Mesothelial cell of epicardium (in vitro differentiated cells): ENCODE measurements at places on chromosomes 7 and 10. TPM values are rescaled to one million over a fixed set of nuclear protein-coding genes. Genes with fewer than 3 reads are reported as not detected.

DNA sequence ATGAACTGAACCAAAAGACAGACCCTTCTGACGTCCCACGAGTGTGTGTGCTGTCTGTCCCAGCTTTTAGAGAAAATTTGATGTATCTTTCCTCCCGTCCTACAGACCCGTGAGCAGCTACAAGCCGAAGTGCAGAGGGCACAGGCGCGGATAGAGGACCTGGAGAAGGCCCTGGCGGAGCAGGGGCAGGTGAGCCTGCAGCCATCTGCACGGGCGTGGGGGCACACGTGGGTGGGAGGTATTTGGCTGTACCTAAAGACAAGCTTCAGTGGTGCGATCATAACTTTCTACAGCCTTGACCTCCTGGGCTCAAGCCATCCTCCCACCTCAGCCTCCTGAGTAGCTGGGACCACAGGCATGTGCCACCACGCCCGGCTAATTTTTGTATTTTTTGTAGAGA lies 41.7 kb upstream of the DPYSL4 start:
- no peaks in the 10 kb centered on the region for H3K4me1 ChIP-seq
- no peaks in the 10 kb centered on the region for H3K36me3 ChIP-seq
- DNase-seq: peak; percentile 12

Gene PAPOLB
- total RNA-seq: 0.11 to 0.22 TPM (median 0.20 TPM) in 3 replicates

DNA sequence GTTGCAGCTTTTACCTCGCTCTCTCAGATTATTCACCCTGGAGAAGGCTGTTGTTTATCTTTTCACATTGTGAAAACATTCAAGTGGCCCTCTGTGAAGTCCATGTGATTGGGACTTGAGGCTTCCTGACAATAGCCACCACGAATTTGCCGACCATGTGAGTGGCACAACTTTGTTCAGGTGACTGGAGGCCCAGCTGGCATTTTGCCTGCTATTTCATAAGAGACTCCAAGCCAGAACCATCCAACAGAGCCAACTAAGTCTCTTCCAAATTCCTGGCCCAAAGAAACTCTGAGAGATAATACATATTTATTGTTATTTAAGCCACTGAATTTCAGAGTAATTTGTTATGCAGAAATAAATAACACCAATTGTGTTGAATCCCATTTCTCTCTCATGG lies 38.2 kb upstream of the CCSER2 start:
- no peaks in the 10 kb centered on the region for H3K4me1 ChIP-seq
- no peak overlapping the region for H3K27ac ChIP-seq
- H3K27me3 ChIP-seq: no peaks in the 10 kb centered on the region
- no peaks in the 10 kb centered on the region for H3K36me3 ChIP-seq
- H3K4me3 ChIP-seq: no peak overlapping the region

Gene GOLGA7B
- total RNA-seq: 0.07 to 0.16 TPM (median 0.09 TPM) in 3 replicates

GRCh38 chr7:131608116-131608500 lies 51.7 kb upstream of the PODXL start:
- H3K36me3 ChIP-seq: no peaks in the 10 kb centered on the region
- no peak for DNase-seq
- H3K4me3 ChIP-seq: no peak overlapping the region
- H3K27me3 ChIP-seq: no peaks in the 10 kb centered on the region
- H3K27ac ChIP-seq: peak overlapping the region; percentile 86

Gene CDK6
- 136 to 138 TPM (median 138 TPM) in 3 replicates for total RNA-seq

Gene CYP26C1
- 0.38 to 0.60 TPM (median 0.44 TPM) in 3 replicates for total RNA-seq

GRCh38 chr10:91883549-91884444 lies 25.5 kb downstream of the FGFBP3 start:
- no peaks in the 10 kb centered on the region for H3K36me3 ChIP-seq
- peak overlapping the region; percentile 70 for H3K27ac ChIP-seq
- peaks cover 45% of the 10 kb centered on the region for H3K4me1 ChIP-seq
- H3K4me3 ChIP-seq: peak overlapping the region; percentile 39

GRCh38 chr10:18949391-18949790 lies 99.2 kb upstream of the MALRD1 start:
- DNase-seq: no peak
- H3K4me1 ChIP-seq: no peaks in the 10 kb centered on the region
- no peak overlapping the region for H3K4me3 ChIP-seq
- no peak overlapping the region for H3K27ac ChIP-seq
- peaks cover 5% of the 10 kb centered on the region for H3K27me3 ChIP-seq

- no peak overlapping the region for H3K27ac ChIP-seq
- no peaks in the 10 kb centered on the region for H3K36me3 ChIP-seq
- H3K27me3 ChIP-seq: peaks cover 31% of the 10 kb centered on the region
- no peak overlapping the region for H3K4me3 ChIP-seq
- DNase-seq: peak; percentile 35
These were observed 37.3 kb downstream of the CDH23 start for GRCh38 chr10:71433768-71434744.

Gene ABCC2
- 0.71 to 0.87 TPM (median 0.79 TPM) in 3 replicates for total RNA-seq

Gene TRIP6
- 101 to 109 TPM (median 107 TPM) in 3 replicates for total RNA-seq

DNA sequence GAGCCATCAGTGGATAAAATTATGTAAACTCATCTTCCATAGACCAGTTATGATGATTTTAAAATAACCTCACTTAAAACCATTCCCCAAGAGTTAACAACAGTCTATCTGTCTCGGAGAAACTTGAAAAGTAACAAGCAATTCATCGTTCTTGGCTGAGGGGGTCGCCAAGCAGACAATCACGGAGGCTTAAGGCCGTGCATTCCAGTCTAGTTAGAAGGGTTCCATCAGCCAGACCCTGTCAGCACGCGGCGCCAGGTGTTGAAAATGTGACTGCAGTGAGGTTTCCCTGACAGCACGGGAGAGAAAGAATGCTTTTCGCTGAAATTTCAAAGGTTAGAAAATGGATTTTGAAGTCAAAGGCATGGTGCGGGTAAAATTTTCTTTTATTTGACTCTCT lies 1025.0 kb upstream of the CELF2 start:
- H3K27me3 ChIP-seq: no peaks in the 10 kb centered on the region
- peak overlapping the region; percentile 66 for H3K27ac ChIP-seq
- DNase-seq: peak; percentile 20
- H3K4me1 ChIP-seq: peaks cover 23% of the 10 kb centered on the region

DNA sequence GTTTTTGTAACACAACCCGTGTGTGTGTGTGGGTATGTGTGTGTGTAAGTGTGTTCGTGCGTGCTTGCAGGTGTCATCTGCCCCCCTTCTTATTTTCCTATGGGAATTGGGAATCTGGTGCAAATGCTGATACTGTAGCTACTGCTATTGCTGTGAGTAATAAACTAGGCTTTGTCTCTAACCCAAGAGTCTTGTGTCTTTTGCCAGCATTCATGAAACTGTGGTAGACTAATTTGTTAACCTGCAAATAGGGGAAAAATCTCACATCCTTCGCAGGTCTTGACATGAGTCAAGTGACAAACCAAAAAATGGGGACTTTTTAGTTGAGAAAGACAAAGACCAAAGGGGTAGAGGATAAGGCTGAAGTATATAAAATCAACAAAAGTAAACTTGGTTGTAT lies 57.9 kb upstream of the FAM133B start:
- no peak overlapping the region for H3K4me3 ChIP-seq
- no peak overlapping the region for H3K27ac ChIP-seq
- H3K4me1 ChIP-seq: peaks cover 39% of the 10 kb centered on the region
- no peak for DNase-seq
- H3K36me3 ChIP-seq: peaks cover 7% of the 10 kb centered on the region

Gene GIMAP1
- not detected in 3 replicates for total RNA-seq

DNA sequence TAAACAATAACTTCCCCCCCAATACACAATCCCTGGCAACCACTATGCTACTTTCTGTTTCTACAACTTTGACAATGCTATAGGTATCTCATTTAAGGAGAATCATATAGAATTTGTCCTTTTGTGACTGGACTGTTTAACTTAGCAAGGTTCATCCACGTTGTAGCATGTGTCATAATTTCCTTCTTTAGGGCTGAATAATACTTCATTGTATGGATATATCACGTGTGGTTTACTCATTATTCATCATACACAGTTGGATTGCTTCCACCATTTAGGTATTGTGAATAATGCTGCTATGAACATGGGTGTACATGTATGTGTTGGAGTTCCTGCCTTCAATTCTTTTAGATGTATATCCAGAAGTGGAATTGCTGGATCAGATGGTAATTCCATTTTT lies 111.0 kb downstream of the LMBR1 start:
- no peak overlapping the region for H3K27ac ChIP-seq
- H3K4me1 ChIP-seq: peaks cover 10% of the 10 kb centered on the region
- H3K27me3 ChIP-seq: no peaks in the 10 kb centered on the region

- no peak for DNase-seq
- no peaks in the 10 kb centered on the region for H3K36me3 ChIP-seq
- no peak overlapping the region for H3K4me3 ChIP-seq
- peak overlapping the region; percentile 7 for H3K27ac ChIP-seq
These were observed 189.6 kb downstream of the AUTS2 start for GRCh38 chr7:69787736-69788431.

GRCh38 chr7:104890216-104890615 lies 123.8 kb upstream of the KMT2E start:
- peaks cover 11% of the 10 kb centered on the region for H3K27me3 ChIP-seq
- H3K27ac ChIP-seq: no peak overlapping the region
- H3K36me3 ChIP-seq: no peaks in the 10 kb centered on the region
- no peaks in the 10 kb centered on the region for H3K4me1 ChIP-seq

Gene DYNC1I1
- 3.5 to 4.7 TPM (median 4.4 TPM) in 3 replicates for total RNA-seq

DNA sequence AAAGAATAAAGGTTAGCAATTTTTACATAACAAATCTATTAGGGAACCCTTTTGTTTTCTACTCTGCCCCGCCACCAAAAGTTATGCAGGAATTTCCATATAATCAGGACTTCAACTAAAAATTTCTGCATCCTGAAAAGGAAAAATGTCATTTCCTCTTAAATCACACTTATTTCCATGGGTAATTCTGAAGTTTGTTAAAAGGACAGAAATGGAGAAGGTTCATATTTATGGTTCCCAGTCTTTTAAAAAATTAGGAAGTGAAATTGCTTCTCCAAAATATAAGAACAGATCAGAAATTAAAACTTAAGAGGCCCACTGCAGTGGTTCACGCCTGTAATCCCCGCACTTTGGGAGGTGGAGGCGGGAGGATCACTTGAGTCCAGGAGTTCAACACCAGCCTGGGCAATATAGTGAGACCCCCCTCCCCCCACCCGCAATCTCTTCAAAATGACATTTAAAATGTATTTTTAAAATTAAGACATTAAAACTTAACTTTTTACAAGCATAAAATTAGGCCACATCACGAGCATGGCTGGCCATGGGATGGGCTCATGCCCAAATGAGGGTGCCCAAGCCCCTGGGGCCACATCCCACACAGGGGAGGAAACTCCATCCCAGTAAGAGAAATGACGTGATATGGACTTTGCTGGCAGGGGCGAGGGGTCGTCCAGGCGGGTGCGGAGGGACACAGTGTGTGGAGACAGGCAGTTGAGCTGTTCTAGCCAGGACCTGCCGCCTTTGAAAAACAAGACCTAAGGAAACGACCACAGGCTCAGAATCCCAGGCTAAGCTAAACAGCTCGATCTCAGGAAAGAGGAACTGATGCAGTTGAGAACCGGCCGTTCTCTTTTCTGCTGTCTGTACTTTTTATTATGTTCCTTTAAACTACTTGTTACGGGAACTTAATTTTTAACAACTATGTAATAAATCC lies 51.3 kb upstream of the NFE2L3 start:
- H3K27me3 ChIP-seq: no peaks in the 10 kb centered on the region
- H3K36me3 ChIP-seq: no peaks in the 10 kb centered on the region
- no peak overlapping the region for H3K4me3 ChIP-seq
- DNase-seq: no peak
- H3K4me1 ChIP-seq: peaks cover 10% of the 10 kb centered on the region
- no peak overlapping the region for H3K27ac ChIP-seq

- no peaks in the 10 kb centered on the region for H3K36me3 ChIP-seq
- H3K27me3 ChIP-seq: peaks cover 2% of the 10 kb centered on the region
- DNase-seq: no peak
These were observed 165.8 kb downstream of the CCDC3 start for GRCh38 chr10:12835709-12836108.

- peaks cover 15% of the 10 kb centered on the region for H3K27me3 ChIP-seq
- no peaks in the 10 kb centered on the region for H3K4me1 ChIP-seq
- H3K27ac ChIP-seq: no peak overlapping the region
- no peaks in the 10 kb centered on the region for H3K36me3 ChIP-seq
These were observed 299.3 kb downstream of the GRM8 start for GRCh38 chr7:126953461-126953860.

DNA sequence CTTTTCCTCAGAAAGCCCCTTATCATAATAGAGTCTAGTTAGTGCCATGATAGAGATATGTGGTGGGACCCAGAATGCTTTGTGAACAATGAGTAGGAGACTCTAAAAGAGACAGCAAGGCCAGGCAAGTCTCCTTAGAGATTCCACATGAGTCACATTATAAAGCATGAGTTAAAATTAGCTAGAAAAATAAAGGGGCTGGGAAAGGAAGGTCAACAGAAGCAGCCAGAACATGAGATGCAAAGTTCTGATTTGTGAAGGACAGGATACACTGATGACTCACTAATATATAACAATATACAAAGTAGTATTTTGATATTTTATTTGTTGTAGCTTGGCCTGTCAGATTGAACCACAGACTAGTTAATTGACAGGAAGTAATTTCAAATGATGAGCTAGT lies 25.3 kb upstream of the SNX13 start:
- no peak overlapping the region for H3K4me3 ChIP-seq
- H3K27ac ChIP-seq: no peak overlapping the region
- no peaks in the 10 kb centered on the region for H3K27me3 ChIP-seq
- H3K36me3 ChIP-seq: no peaks in the 10 kb centered on the region
- H3K4me1 ChIP-seq: peaks cover 6% of the 10 kb centered on the region

GRCh38 chr7:120742372-120742771 lies 115.6 kb downstream of the TSPAN12 start:
- no peaks in the 10 kb centered on the region for H3K36me3 ChIP-seq
- H3K4me3 ChIP-seq: no peak overlapping the region
- no peaks in the 10 kb centered on the region for H3K27me3 ChIP-seq
- DNase-seq: no peak
- no peak overlapping the region for H3K27ac ChIP-seq

GRCh38 chr7:843230-843629 lies 11.0 kb downstream of the SUN1 start:
- H3K4me3 ChIP-seq: no peak overlapping the region
- H3K36me3 ChIP-seq: peaks cover 34% of the 10 kb centered on the region
- DNase-seq: no peak
- no peaks in the 10 kb centered on the region for H3K27me3 ChIP-seq
- H3K27ac ChIP-seq: no peak overlapping the region

Gene ZNF33B
- total RNA-seq: 34.7 to 42.0 TPM (median 35.1 TPM) in 3 replicates

GRCh38 chr7:107856806-107857540 lies 34.0 kb upstream of the DLD start:
- DNase-seq: no peak
- H3K27ac ChIP-seq: no peak overlapping the region
- H3K36me3 ChIP-seq: no peaks in the 10 kb centered on the region
- H3K27me3 ChIP-seq: peaks cover 33% of the 10 kb centered on the region
- no peak overlapping the region for H3K4me3 ChIP-seq

GRCh38 chr10:91340613-91341362 lies 69.4 kb upstream of the HECTD2 start:
- DNase-seq: no peak
- no peaks in the 10 kb centered on the region for H3K27me3 ChIP-seq
- H3K4me1 ChIP-seq: no peaks in the 10 kb centered on the region
- H3K36me3 ChIP-seq: no peaks in the 10 kb centered on the region

Gene ANKRD61
- total RNA-seq: 0.20 to 0.29 TPM in 2 of 3 replicates, not detected in the other

Gene GPR15LG
- not detected in 3 replicates for total RNA-seq

DNA sequence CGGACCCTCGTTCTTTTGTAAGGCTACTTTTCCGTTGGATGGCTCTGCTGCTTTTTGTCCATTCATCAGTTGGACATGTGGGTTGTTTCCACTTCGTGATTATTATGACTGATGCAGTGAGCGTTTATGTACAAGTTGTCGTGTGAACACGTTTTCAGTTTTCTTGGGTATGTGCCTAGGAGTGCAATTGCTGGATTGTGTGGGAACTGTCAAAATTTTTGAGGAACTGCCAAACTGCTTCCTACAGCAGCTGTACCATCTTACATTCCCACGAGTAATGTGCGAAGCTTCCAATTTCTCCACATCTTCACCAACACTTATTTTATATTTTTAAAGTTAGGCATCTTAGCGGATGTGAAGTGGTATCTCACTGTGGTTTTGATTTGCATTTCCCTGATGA lies 10.4 kb downstream of the FKBP6 start:
- H3K36me3 ChIP-seq: no peaks in the 10 kb centered on the region
- no peak overlapping the region for H3K4me3 ChIP-seq
- peaks cover 22% of the 10 kb centered on the region for H3K4me1 ChIP-seq
- H3K27ac ChIP-seq: no peak overlapping the region
